Motor neuron (in vitro differentiated cells): ENCODE measurements at places on chromosomes 6 and 20. TPM values are rescaled to one million over a fixed set of nuclear protein-coding genes. Genes with fewer than 3 reads are reported as not detected.
A peak's percentile ranks its signal among the peaks of the same experiment; 100 is the strongest.

DNA sequence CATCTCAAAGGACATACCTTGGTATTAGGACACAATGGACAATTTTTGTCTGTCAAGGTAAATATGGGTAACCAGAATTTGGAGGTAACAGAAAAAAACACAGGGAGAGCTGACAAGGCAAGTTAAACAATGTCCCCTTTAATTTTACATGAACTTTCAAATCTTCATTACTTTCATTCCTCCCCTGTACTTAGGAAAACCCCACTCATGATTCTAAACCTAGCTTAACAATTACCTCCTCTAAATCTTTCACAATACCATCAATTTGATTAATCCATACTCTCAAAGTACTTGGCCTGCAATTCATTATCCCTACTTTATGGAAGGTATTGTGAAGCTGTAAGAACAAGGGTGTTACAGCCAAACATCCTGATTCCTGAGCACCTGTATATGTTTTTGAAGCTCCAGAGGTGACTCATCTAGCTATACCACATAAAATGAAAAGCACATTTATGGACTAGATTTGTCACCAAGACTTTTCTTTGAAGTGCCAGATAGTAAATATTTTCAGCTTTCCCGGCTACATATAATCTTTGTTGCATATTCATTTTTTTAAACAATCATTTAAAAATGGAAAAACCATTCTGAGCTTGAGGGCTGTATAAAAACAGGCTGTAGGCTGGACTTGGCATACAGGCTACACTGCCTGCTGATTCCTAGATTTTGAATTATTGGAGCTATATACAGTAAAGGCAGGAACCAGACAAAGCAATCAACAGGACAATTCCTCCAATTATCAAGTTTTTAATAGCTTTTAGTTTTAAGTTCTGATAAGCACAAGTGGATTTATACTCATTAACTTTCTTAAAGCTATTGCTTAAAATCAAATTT lies 22.9 kb downstream of the DEK start:
- no peak for ATAC-seq

DNA sequence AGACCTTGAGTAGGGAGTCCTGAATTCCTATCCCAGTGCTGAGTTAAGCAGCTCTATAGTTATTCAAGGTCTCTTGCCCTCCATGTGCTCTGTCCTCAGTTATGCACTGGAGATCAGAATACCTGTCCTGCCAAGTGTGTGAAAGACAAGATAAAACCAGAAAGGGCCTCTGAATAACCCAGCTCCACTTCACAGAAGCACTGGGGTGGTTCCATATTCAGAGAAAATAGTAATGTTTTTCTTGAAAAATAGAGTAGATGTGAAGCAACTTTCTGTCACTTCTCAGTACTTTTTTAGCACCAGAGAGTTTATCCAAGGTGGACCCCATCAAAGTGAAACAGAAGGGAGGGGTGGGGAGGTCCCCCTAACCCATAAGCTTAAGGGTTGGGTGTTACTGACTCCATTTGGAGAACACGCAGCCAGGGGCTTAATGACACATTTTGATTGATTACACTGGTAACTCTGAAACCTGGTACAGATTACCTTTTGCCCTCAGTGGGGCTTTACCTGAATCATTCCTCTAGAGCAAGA lies 509.8 kb upstream of the JARID2 start:
- ATAC-seq, result no peak

SRSF12 gene
- total RNA-seq, result 1.9 and 2.0 TPM in 2 replicates

GRCh38 chr6:25769983-25770382 lies 15.4 kb downstream of the SLC17A4 start:
- no peak for ATAC-seq

TRERF1 gene
- 18.9 and 21.2 TPM in 2 replicates for total RNA-seq

DNA sequence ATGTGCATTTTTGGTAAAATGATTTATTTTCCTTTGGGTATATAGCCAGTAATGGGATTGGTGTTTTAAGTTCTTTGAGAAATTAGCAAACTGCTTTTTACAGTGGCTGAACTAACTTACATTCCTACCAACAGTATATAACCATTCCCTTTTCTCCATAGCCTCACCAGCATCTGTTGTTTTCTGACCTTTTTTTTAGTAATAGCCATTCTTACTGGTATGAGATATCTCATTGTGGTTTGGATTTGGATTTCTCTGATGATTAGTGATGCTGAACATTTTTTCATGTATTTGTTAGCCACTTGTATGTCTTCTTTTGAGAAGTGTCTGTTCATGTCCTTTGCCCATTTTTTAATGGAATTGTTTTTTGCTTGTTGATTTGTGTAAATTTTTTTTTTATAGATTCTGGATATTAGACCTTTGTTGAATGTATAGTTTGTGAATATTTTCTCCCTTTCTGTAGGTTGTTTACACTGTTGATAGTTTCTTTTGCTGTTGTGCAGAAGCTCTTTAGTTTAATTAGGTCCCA lies 42.3 kb downstream of the STK4 start:
- no peak for ATAC-seq

DNA sequence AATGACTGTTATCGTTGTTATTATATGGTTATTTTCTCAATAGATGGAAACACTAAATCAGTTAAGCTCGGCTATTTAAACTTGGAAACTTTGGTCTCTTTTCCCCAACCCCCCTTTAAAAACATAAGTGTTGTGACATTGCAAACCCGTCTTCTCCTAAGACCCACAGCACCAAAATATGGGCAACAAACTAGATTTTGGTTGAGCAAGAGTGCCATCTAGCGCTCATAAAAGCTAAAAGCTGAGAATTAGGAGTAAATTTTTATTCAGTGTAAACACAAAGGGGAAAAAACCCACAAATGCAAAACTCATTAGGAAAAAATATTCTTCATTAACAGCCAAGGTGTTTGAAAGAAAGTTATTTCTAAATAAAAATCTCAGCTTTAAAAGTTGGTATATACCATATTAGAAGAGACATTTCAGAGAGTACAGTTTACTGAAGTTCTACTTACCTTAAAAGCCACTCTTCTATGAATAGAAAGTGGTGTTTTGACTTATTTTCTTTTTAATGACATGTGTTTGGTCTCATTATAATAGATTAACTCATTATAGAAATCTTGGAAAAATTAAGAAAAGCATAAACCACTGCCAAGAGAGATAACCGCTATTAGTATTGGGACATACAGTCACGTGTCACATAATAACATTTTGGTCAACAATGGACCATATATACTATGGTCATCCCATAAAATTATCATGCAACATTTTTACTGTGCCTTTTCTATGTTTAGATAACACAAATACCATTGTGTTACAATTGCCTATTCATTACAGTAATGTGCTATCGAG lies 21.1 kb downstream of the SESN1 start:
- ATAC-seq, result peak; percentile 52
